Activated CD8-positive, alpha-beta memory T cell treated with anti-CD3 and anti-CD28 coated beads, Interleukin-2, amount 50 U/mL, for 4 hours (primary cell): ENCODE measurements at places on chromosomes 5 and 9.

DNA sequence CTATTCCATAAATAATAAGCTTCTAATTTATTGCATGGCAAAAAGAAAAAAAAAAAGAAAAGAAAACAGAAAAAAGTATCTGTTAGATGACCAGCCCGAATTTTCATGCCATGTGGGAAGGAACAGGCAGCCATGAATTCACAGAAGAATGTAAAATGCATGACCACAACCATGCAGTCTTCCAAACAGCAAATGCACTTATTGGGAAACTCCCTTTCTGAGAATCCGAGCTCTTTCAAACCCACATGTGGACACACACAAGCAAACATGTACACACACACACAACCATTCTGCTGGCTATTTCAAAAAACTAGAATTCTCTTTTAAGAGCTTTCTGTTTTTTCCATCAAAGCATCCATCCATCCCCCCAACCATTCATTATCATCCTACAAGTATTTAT, 236.1 kb downstream of the DNAH5 start:
- DNase-seq = no peak

DNA sequence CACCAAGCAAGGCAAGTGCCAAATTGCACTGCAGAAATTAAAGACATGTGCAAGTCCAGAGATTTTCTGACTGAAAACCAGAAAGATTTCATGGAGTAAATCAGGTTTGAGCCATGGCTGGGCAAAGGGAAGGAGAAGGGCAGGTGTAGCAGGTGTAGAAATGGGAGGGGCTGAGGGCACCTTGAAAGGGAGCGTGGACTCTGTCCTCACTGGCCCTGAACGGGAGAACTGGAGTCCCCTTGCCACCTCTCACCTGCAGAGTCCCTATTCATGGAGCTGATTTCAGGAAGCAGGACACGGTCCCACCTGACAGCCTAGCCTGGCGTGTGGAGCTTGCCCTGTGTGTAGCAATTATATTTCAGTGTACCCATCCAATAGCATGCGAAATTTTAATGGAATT, 46.3 kb downstream of the UBE2QL1 start:
- no peak for DNase-seq

GRCh38 chr9:82810915-82811314, 252.0 kb downstream of the RASEF start:
- DNase-seq = no peak

DNA sequence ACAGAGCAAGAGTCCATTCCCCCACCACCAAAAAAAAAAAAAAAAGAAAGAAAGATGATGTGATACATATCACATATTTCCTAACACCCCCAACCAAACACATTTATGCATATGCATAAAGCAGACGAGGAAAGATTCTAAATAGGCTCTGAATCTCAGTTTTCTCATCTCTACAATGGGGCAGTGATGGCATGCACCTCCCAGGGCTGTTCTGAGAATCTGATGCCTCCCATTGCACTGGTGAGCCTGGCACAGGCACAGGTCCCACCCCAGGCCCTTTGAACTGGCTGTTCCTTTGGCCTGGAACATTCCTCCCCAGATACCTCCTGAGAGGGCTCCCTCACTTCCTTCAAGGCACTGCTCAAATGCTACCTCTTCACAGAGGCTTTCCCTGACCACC, 116.5 kb downstream of the C9orf50 start:
- no peak for DNase-seq

GRCh38 chr5:136605638-136606037, 240.3 kb upstream of the TRPC7 start:
- no peak for DNase-seq

- DNase-seq = no peak
Measured at GRCh38 chr5:107817951-107818350, 147.2 kb upstream of the EFNA5 start.

GRCh38 chr5:149585910-149586309, 4.6 kb downstream of the ARHGEF37 start:
- no peak for DNase-seq

- no peak for DNase-seq
Measured at GRCh38 chr5:168477060-168477459, 9.2 kb upstream of the RARS1 start.

GRCh38 chr9:87382900-87383299, 114.8 kb upstream of the DAPK1 start:
- no peak for DNase-seq

DNA sequence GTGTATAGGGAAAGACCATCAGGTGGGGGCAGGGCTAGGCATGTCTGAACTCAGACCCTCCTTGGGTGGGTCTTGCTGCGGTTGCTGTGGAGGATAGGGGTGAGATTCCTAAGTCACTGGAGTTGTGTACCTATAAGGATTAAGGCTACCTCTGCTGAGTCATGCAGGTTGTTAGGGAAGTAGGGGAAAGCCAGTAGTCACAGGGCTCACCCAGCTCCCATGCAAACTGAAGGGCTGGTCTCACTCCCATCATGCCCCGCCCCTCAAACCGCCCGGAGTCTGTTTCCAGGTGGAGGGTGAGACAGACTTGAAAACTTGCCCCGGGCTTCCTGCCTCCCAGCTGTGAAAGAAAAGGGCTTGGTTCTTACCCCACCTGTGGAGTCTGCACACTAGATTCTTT, 161.8 kb downstream of the CAVIN4 start:
- DNase-seq = no peak

DNA sequence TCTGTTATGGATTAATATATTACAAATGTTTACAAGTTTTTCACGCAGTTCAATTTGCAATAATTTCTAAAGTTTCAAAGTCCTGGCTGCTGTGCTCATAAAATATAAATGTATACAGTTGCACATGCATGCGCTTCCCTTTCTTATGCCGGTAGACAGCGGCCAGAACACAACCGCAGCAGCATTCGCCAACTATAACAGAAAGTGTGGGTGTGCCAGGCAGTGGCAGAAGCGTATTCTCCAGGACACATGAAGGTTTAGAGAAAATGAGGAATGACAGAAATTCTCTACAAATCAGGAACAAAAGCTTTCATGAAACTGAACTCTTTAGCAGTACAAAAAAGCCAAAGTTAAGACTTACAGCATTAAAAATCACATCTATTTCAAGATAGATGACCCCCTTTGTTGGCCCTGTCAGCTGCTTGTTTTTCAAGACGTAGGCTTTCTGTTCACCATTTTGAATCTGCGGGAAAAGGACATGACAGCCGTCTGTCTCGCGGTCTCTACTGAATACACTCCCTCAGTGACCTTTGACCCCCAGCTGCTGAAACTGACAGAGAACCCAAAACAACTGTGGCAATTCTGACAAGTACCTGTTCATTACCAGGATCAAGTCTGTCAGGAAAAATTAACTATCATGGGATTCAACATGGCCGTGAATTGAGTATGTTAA, 252.2 kb downstream of the SLF1 start:
- DNase-seq = no peak

- no peak for DNase-seq
Measured at GRCh38 chr5:11540112-11540511, 364.1 kb downstream of the CTNND2 start.

- DNase-seq = no peak
Measured at GRCh38 chr5:69502367-69502766, 9.8 kb downstream of the OCLN start.

GRCh38 chr9:35423499-35423898, 66.4 kb upstream of the RUSC2 start:
- no peak for DNase-seq

DNA sequence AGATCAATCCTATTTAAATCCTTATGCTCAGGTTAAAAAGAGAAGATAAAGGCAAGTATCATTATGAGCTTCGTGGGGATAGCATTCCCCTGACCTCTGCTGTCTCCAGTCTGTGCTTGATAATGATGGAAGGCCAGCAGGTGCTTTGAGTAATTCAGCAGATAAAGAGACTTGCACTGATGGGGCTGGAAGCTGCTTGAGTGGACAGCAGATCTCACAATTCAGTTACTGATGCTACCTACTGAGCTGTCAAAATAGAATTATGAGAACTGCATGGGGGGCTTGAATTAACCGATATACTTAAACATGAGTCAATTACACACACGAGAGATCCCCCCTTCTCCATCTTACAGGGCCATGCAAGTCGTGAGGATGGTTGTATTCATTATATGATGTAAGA, 107.7 kb upstream of the GPR151 start:
- DNase-seq = no peak

- no peak for DNase-seq
Measured at GRCh38 chr9:35646153-35646532, 4.6 kb downstream of the SIT1 start.

DNA sequence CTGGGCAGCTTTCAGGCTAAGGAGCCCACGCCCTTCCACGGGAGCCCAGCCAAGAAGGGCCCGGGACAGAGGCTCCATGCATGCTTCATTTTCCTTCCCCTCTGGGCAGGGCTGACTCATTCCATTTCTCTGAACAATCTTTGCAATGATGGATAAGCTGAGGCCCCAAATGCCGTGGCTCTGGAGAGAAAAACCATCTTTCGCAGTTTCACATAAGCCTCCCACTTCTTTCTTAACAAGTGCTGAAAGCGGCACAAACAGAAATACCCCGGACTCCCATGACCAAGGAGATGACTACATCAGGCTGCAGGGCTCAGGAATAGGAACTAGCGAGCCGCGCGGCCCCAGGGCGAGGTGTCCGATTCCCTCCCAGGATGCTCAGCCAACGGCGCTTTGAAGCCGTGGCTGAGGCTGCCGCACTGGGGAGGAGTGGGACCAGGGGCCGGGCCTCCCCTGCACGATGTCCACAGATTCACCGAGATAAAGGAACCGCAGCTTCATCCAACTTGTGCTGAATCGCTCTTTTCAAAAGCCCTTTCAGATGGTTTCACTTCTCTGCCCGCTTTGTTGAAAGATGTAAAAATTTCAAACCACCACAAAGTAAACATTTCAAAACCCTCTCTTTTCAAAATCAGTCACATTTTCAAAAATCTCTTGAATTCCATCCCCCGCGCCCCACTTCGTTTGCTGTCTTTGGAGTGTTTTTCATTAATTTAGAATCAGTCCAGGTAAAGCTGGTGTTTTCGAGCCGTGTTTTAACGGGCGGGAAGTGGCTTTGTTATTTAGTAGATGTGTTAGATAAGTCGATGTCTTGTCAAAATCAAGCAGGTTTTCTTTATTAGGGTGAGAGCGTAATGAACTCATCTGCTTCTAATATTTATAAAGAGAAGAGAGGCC, 96.5 kb upstream of the LMX1B start:
- no peak for DNase-seq

DNA sequence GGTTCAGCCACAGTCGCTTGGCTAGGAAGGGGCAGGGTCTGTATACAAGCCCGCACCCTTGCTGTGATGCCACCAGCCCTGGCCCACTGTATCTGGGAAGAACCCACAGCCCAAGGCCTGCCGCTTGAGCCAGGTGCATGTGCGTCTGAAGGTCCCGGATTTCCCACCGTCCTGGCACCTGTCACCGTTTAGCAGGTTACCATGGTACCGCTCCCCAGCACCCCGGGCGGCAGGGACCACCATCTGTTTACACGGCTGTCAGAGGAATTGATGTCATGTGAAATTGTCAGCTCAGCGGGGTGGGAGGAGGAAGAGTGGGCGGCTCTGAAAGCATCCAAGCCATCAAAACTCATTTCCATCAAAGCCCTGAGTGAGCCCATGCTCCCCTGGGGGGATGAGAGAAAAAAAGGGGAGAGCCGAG, 92.7 kb downstream of the HRH2 start:
- no peak for DNase-seq

DNA sequence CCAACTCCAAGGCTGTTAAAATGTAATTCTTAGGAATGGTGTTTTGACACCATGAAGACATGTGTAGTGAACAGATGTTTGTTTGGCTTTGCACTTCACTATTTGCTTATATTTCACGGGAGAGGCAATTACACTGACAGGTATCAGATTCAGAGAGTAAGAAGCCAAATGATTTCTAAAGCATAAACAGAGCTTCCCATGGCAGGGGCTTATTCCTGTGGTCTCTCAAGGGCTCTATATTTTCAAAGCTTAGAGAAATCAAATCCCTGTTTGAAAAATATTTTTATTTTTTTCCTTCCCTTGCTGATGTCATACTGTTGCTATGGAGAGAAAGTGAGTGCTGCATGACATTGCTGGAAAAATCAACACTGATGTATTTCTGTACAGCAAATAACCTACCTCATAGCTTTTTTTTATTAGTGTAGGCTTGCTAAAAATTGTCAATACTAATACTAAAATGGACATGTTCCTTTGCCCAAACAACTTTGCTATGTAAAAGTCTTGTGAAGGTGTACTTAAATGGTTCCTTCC, 161.4 kb downstream of the GIN1 start:
- no peak for DNase-seq

DNA sequence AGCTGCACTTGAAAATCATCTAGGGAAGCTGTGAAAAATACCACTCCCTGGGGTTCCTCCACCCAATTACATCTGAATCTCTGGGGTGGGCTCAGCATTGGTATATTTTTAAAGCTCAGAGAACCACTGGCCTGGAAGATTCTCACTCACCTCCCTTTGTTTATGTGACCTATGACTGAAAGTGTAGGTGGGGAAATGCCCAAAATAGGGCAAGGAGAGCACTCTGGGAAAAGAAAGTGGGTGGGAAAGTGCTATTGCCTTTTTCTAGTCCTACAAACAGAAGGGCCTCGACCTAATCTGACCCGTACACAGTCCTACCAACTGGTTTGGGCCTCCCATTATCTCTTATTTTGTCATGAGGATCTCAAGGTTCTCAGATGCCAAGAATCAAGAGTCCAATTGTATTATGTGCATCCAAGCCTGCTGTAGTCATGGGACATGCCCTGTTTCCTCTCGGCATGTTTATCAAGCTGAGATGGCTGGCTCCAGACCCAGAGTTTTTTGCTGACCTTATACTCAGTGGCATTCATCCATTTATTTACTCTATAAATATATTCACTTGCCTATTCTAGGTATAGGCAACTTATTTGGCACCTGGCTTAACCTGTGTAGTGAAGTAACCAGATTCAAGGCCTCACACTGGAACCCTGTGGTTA, 483.7 kb downstream of the ENC1 start:
- no peak for DNase-seq

GRCh38 chr5:153551537-153552079, 61.1 kb downstream of the GRIA1 start:
- no peak for DNase-seq

DNA sequence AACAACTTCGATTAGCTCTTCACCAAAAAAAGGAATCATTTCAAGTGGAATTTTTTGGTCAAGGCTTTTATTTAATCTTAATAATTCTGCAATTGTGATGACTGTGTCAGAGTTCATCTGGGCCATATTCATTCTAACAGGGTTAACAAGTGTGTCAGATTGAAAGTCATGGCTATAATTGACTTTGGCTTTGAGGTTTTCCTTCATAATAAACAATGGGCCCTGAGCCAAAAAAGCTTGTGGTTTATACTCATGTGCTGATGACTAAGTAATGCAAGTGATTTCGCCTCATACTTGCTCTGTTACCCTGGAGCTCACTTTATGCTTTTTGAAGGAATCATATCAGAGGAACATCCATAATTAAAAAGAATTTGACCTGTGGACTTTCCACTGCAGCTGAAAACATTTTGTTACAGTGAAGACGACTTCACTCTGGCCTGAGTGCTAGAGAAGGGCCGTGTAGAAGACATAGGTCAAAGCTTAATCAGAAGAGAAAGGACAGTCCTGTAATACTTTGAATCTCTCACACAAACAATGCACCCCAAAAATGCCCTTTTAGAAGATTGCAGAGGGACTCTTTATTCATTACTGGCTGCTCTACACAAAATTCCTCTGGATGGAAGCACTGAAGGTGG, 101.7 kb downstream of the GDNF start:
- no peak for DNase-seq

GRCh38 chr9:87065981-87066380, 118.7 kb upstream of the GAS1 start:
- no peak for DNase-seq

- DNase-seq = no peak
Measured at GRCh38 chr9:134792627-134793026, 88.0 kb upstream of the FCN2 start.

- no peak for DNase-seq
Measured at GRCh38 chr5:142826741-142827492, 56.7 kb downstream of the ARHGAP26 start.

- DNase-seq = no peak
Measured at GRCh38 chr5:68139611-68140441, 75.7 kb upstream of the PIK3R1 start.
